ENCODE measurements at places on chromosomes 4 and X. TPM values are rescaled to one million over a fixed set of nuclear protein-coding genes. Genes with fewer than 3 reads are reported as not detected.

DNA sequence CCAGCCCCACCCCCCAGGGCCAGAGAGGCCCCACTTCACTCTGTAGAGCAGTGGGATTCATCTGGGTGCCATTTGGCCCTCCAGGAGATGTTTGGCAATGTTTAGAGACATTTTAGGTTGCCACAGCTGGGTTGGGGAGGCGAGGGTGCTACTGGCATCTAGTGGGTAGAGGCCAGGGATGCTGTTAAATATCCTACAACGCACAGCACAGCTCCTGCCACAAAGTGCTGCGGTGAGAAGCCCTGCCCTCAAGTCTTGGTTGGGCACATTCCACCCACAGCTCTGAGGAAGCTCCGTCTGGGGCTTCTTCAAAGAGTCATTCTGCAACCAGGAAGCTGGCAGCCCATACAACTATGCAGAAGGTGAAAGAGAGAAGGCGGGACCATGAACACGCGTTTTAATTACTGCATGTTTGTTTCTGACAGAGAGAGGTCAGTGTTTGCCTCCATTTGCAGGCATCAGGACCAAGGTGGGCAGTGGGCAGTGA, 48.1 kb upstream of the FAM9C start:
- no peaks in the 10 kb centered on the region for H3K36me3 ChIP-seq
- H3K27ac ChIP-seq: no peak overlapping the region
- no peaks in the 10 kb centered on the region for H3K4me1 ChIP-seq
- no peak overlapping the region for H3K4me3 ChIP-seq
- DNase-seq: peak; percentile 69

- H3K27me3 ChIP-seq: no peaks in the 10 kb centered on the region
- DNase-seq: no peak
- H3K4me3 ChIP-seq: no peak overlapping the region
- no peaks in the 10 kb centered on the region for H3K4me1 ChIP-seq
- H3K27ac ChIP-seq: no peak overlapping the region
Observed at GRCh38 chr4:166458756-166459155, 585.7 kb downstream of the TLL1 start.

GRCh38 chrX:150846130-150846529, 52.3 kb downstream of the CD99L2 start:
- H3K27ac ChIP-seq: no peak overlapping the region
- no peak overlapping the region for H3K4me3 ChIP-seq
- no peaks in the 10 kb centered on the region for H3K27me3 ChIP-seq
- DNase-seq: no peak
- H3K36me3 ChIP-seq: no peaks in the 10 kb centered on the region

- peak; percentile 85 for DNase-seq
- peak within 1 kb of the TSS; percentile 65 for H3K4me3 ChIP-seq
- H3K27ac ChIP-seq: peak within 1 kb of the TSS; percentile 92
- no peaks in the 10 kb centered on the region for H3K27me3 ChIP-seq
Observed at GRCh38 chrX:49171752-49172279, at the start of gene PLP2. Gene PLP2, plus strand, starts transcription at chrX:49171898. Its CDS starts 103 bp downstream, at chrX:49172001.

GRCh38 chrX:71067712-71068043, 456 bp downstream of the SNX12 start:
- H3K27me3 ChIP-seq: no peaks in the 10 kb centered on the region
- peak overlapping the region; percentile 59 for H3K4me3 ChIP-seq
- H3K36me3 ChIP-seq: no peaks in the 10 kb centered on the region

DNA sequence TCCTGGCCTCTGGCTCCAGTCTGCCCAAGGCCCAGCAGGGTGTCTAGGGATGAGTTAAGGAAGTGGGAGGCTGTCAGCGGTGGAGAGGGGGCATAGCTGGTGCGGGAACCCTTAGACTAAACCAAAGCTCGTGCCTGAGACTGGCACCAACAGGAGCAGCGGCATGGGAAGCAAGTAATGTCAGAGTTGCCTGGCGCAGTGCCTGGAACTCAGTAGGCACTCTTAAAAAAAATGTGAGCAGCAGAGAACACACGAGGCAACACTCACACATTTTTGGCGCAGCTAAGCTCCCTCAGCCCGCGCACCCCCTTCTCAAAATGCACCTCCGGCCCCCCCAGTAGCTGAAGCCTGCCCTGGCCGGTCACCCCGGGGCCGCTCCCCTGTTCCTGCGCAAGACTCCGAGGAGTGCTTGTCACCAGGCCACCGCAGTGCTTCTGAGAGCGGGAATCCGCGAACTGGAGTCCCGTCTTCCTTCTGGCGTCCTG, 583 bp downstream of the GABRE start:
- no peaks in the 10 kb centered on the region for H3K27me3 ChIP-seq
- peak overlapping the region; percentile 73 for H3K27ac ChIP-seq
- no peak for DNase-seq
- H3K4me1 ChIP-seq: no peaks in the 10 kb centered on the region
- peak overlapping the region; percentile 54 for H3K4me3 ChIP-seq

- H3K36me3 ChIP-seq: no peaks in the 10 kb centered on the region
- H3K27ac ChIP-seq: no peak overlapping the region
- DNase-seq: no peak
Observed at GRCh38 chr4:137861682-137862081, 329.4 kb upstream of the PCDH18 start.

DNA sequence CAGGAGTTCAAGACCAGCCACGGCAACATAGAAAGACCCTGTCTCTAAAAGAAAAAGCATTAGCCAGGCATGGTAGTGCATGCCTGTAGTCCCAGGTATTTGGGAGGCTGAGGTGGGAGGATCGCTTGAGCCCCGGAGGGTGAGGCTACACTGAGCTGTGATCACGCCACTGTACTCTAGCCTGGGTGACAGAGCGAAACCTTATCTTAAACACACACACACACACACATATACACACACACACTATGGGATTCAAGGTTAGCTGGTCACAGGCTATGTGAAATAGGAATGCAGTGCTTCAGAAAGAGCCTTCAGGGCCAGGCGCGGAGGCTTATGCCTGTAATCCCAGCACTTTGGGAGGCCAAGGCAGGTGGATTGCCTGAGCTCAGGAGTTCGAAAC, 23.5 kb downstream of the NLGN3 start:
- DNase-seq: no peak
- no peaks in the 10 kb centered on the region for H3K36me3 ChIP-seq
- no peaks in the 10 kb centered on the region for H3K4me1 ChIP-seq
- no peaks in the 10 kb centered on the region for H3K27me3 ChIP-seq
- no peak overlapping the region for H3K27ac ChIP-seq

DNA sequence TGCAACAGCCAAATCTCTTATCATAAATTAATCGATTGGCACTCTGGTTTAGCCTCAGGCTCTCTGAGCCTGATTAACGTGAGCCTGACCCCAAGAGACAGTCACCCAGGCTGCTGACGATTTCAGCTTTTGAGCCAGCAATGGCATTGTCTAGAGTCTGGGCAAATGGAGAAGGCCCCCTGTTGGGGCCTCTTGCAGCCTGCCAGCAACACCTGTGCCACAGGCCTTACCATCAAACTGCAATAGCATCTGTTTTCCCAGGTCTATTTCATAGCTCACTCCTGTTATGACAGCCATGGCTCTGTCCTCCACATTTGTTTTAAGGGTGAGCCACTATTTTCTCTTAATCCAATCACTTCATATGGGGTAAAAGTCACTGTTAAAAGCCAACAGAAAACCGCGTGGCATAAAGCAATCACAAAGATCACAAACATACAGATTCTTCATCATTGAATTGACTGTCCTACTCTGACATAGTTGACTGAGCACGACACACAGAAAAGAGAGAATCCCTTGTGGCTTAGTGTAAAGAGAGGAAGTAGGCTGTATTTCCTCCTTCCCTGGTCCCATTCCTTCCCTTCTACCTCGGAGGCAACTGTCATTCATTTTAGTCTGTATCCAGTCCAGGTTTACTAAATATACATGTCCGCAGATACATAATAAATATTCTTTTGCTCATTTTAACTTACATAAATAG, 47.8 kb downstream of the SLC9A7 start:
- DNase-seq: no peak
- no peaks in the 10 kb centered on the region for H3K27me3 ChIP-seq
- no peaks in the 10 kb centered on the region for H3K4me1 ChIP-seq
- no peak overlapping the region for H3K27ac ChIP-seq

GRCh38 chr4:155632310-155632840, 34.3 kb upstream of the GUCY1A1 start:
- no peaks in the 10 kb centered on the region for H3K27me3 ChIP-seq
- H3K27ac ChIP-seq: no peak overlapping the region
- no peaks in the 10 kb centered on the region for H3K36me3 ChIP-seq
- DNase-seq: no peak
- H3K4me1 ChIP-seq: no peaks in the 10 kb centered on the region

DNA sequence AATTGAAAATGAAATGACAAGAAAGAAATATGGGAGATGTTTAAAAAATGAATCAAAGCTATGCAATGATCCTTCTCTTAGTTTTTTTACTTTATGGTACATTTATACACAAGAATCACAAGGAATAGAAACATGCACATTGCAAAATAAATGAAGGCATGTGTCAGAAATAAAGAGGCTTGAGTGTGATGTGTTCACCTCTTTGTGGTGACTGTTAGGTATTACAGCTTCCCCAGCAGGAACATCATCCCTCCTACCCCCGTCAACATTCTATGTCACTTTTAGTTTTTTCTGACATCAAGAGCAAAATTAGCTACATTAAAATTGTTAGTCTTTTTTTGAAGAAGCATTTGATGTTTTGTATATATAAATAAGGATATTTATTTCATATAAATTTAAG, 214.8 kb downstream of the SLC4A4 start:
- no peaks in the 10 kb centered on the region for H3K27me3 ChIP-seq
- no peaks in the 10 kb centered on the region for H3K4me1 ChIP-seq
- no peaks in the 10 kb centered on the region for H3K36me3 ChIP-seq
- no peak for DNase-seq
- no peak overlapping the region for H3K27ac ChIP-seq

DNA sequence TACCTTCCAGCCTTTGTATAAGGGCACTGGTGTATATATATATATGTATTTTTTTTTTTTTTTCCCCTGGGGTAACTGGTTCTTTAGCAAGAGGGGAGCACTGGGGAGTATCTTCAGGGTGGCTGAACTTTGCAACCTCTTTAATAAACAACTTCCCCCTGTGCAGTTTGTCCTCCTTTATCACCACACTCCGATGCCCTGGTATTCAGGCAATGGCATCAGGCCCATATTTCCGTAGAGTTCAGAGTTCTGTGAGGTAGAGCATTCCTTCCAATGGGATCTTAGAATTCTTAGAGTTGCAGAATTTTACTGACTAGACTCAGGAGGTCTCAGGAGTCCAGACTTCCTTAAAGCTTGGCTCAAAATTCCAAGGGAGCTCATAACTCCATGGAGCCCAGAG, 24.6 kb downstream of the NYX start:
- no peak for DNase-seq
- no peak overlapping the region for H3K27ac ChIP-seq
- H3K4me3 ChIP-seq: no peak overlapping the region
- no peaks in the 10 kb centered on the region for H3K4me1 ChIP-seq
- no peaks in the 10 kb centered on the region for H3K36me3 ChIP-seq

DNA sequence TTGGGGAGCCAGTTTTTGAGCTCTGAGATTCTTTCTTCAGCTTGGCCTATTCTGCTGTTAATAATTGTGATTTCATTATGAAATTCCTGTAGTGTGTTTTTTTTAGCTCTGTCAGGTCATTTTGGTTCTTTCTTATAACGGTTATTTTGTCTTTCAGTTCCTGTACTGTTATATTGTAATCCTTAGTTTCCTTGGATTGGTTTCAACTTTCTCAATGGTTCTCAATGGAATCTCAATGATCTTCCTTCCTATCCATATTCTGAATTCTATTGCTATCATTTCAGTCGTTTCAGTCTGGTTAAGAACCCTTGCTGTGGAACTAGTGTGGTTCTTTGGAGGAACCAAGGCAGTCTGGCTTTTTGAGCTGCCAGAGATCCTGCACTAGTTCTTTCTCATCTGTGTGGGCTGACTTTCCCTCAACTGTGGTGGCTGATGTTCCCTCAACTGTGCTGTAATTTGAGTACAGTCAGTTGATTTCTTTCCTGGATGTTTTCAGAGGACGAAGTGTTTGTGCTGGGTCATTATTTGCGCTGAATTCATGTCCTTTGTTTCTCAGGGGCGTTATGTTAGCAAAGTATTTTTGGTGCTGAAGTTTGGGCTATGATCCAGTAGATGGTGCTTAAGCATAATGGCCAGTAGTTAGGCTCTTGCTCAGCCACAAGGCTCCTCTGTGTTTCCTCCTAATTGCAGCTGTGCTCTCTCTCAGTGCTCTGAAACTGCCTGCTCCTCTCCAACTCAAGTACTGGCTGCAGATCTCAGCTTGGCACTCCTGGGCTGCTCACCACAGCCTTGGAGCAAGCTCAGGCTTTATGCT, 27.5 kb downstream of the ENPEP start:
- H3K4me1 ChIP-seq: no peaks in the 10 kb centered on the region
- H3K27ac ChIP-seq: peak overlapping the region; percentile 10
- DNase-seq: no peak
- no peaks in the 10 kb centered on the region for H3K27me3 ChIP-seq
- H3K36me3 ChIP-seq: no peaks in the 10 kb centered on the region
- H3K4me3 ChIP-seq: no peak overlapping the region

- no peaks in the 10 kb centered on the region for H3K27me3 ChIP-seq
- DNase-seq: no peak
- H3K4me3 ChIP-seq: no peak overlapping the region
- peaks cover 14% of the 10 kb centered on the region for H3K4me1 ChIP-seq
Observed at GRCh38 chr4:106369456-106370060, 980 bp upstream of the GIMD1 start.

- H3K27ac ChIP-seq: peak overlapping the region; percentile 97
- H3K4me1 ChIP-seq: peaks cover 48% of the 10 kb centered on the region
- no peak for DNase-seq
- no peaks in the 10 kb centered on the region for H3K27me3 ChIP-seq
- no peaks in the 10 kb centered on the region for H3K36me3 ChIP-seq
Observed at GRCh38 chr4:141131723-141132071, 1.6 kb downstream of the RNF150 start.

- DNase-seq: no peak
- no peaks in the 10 kb centered on the region for H3K36me3 ChIP-seq
- no peaks in the 10 kb centered on the region for H3K27me3 ChIP-seq
- no peak overlapping the region for H3K27ac ChIP-seq
- no peaks in the 10 kb centered on the region for H3K4me1 ChIP-seq
- H3K4me3 ChIP-seq: no peak overlapping the region
Observed at GRCh38 chr4:29540439-29541102, 1179.6 kb upstream of the PCDH7 start.

- H3K4me3 ChIP-seq: no peak overlapping the region
- H3K4me1 ChIP-seq: no peaks in the 10 kb centered on the region
- H3K27ac ChIP-seq: no peak overlapping the region
Observed at GRCh38 chrX:71292669-71293365, 8.7 kb upstream of the ITGB1BP2 start.

- H3K27me3 ChIP-seq: no peaks in the 10 kb centered on the region
- H3K4me3 ChIP-seq: no peak overlapping the region
- H3K36me3 ChIP-seq: no peaks in the 10 kb centered on the region
- H3K4me1 ChIP-seq: no peaks in the 10 kb centered on the region
- H3K27ac ChIP-seq: no peak overlapping the region
Observed at GRCh38 chr4:100361336-100361735, 156.5 kb downstream of the EMCN start.

- H3K27ac ChIP-seq: peak within 1 kb of the TSS; percentile 91
- peak within 1 kb of the TSS; percentile 53 for H3K4me3 ChIP-seq
- DNase-seq: no peak
- H3K4me1 ChIP-seq: peaks cover 19% of the 10 kb centered on the region
- H3K36me3 ChIP-seq: no peaks in the 10 kb centered on the region
Observed at GRCh38 chrX:53422861-53423306, at the start of gene RIBC1. Gene RIBC1, plus strand, starts transcription at chrX:53422873. Its CDS starts 3,404 bp downstream, at chrX:53426277.

BGN gene
- polyA plus RNA-seq: 9.0 TPM

JADE1 gene
- 10.1 TPM for polyA plus RNA-seq

CPLX1 gene
- polyA plus RNA-seq: 0.23 TPM

STK32B gene
- 3.0 TPM for polyA plus RNA-seq

F8A1 gene
- 16.2 TPM for polyA plus RNA-seq

DYNLT3 gene
- 37.2 TPM for polyA plus RNA-seq

ASB12 gene
- polyA plus RNA-seq: 0.17 TPM

NBDY gene
- 18.0 TPM for polyA plus RNA-seq

TMSB15A gene
- 3.6 TPM for polyA plus RNA-seq

CT47A1 gene
- not detected for polyA plus RNA-seq

UGT2B7 gene
- polyA plus RNA-seq: 2.4 TPM

RS1 gene
- polyA plus RNA-seq: not detected

All from sigmoid colon (tissue), 7 donors.